Islet precursor cell (in vitro differentiated cells): ENCODE measurements at places on chromosomes 7 and 10.

GRCh38 chr7:84181628-84182027 lies 13.0 kb downstream of the SEMA3A start:
- no peak for DNase-seq

DNA sequence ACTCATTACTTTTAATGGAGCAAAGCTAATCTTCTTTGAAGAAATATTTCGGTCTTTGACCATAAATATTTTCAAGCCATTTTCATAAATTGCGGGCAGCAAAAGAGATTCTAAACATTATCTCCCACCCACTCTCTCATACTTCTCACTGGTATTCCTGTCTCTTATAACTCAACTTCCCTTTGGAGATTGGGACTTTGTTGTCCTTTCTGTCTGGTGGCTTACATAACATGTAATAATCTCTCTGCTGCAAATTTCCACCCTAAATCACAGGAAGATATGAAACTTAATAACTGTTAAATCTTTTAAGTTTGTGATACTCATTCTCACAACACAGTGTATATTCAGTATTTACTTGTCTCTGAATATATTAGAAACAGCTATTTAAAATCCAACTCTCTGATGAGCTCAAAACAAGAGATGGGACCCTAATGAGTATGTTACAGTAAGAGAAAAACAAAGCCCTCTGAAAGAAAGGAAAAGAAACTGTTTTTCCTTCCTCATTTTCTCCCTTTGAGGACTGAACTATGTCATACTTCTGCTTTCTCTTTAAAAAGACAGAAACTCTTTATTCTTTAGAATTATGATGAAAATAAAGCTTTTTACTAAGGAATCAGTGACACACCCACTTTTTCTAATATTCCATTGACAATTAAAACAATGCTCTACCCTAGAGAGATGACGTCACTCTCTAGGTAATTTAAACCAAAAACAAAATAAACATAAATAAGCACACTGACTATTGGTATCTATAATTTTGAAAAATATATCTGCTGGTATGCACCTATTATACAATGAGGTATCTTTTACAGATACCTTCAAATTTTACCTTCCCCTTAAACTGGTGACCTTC lies 14.7 kb downstream of the CALCR start:
- DNase-seq = no peak

DNA sequence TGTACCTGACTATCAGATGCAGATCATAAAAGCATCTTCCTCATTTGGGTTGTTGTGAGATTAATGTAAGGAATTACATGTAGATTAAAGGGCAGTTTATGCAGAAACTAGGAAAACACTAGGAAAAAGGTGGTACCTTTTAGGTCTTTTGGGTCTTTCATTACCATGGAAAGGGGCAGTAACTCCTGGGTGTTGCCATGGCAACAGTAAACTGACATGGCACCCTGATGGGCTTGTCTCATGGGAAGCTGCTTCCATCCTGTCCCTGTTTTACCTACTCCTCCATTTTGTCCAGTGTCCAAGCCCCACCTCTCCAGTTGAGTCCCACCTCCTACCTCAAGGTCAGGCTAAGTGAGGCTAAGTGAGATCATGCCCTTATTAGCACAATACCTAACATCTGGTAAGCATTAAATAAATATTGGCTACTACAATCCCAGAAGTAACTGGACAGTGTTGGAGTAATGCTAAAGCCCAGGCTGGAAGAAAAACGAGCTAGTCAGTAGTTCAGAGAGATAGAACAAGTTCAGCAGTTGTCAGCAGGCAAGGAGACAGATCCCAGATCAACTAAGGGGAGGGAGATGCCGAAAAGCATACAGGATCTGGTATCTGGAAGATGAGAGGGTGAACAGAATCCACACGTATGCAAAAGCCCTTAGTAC lies 240.0 kb upstream of the AUTS2 start:
- no peak for DNase-seq

GRCh38 chr7:157555944-157556641 lies 219.3 kb downstream of the DNAJB6 start:
- DNase-seq = peak; percentile 20

GRCh38 chr7:1210979-1211608 lies 21.6 kb upstream of the UNCX start:
- DNase-seq = no peak

DNA sequence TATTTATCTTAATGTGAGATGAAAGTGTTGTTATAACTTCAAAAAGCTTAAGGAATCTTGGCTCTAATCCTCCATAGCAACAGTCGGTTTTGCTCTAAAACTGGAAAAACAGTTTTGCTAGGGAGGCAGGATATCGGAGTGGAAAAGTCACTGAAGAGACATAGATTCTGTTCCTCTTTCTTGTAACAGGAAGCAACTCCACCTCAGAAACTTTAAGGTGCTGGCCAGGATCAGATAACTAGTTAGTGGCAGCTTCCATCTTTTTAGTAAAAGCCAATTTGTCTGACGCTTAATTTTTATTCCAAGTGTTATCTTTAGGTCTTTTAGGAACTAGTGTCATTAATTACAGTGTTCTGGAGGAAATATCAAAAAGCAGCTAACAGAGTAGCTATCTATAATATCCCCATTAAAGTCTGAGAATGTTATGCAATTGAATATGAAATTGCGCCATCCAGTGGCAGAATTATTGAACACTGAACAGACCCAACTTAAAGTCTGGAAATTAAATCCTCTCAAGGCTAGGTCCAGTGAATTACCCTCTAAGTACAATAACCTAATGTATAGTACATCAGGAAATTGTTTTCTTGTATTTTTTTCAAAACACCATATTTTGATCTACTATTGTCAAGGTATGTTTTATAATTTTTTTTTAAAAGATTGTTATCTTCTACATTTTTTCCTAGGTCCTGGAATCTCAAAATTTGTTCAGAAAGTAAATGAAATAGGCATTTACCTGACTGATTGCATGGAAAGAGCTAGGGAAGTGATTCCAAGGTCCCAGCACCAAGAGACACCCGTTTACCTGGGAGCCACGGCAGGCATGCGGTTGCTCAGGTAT lies 65.9 kb upstream of the CC2D2B start:
- no peak for DNase-seq

- DNase-seq = peak; percentile 83
These were observed 37.3 kb downstream of the TWIST1 start for GRCh38 chr7:19080093-19080492.

DNA sequence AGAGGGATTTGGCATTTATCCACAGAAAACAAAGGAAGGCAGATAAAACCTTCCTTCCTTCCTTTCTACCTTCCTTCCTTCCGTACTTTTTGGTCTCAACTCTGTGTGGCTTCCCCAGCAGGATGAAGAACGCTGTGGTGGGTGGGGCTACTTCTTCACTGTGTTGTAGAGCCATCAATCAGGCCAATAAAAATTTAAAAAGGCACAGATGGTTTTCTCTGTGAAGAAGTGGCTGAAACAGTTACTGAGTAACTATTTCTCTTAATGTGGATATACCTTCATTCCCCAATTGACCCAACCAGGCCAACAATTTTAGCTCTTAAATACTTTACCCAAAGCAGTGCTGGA lies 75.8 kb downstream of the ZNF92 start:
- no peak for DNase-seq

DNA sequence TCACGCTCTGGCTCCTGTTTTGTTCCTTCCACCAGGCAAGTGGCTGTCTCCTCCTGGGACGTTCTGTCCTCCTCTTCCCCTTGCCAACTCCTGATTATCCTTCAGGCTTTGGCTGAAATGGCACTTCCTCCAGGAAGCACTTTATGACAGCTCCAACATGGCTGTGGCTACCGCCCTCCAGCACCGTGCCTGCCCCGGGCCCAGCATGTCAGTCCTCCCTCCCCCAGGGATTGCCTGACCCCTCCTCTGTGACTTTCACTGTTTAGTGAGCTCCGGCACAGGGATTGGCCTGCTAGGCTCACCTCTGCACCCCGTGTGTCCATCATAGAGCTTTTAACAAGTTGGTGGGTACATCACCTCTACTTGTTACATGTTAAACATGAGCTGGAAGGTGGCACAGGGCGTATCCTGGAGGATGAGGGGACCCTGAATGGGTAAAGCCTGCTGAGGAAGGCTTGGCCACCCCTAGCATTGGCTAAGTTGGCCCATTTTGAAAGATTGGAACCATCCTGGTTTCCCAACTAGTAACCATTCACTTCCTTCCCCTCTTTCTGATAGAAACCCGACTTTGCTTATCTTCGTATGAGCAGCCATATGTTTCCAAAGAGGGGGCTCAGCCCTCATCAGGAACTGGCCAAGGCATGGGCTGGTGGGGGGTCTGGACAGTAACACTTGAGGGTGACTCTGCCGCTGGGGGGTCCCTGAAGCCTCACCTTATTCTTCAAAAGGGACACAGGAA lies 10.5 kb upstream of the ADAMTS14 start:
- peak; percentile 58 for DNase-seq

DNA sequence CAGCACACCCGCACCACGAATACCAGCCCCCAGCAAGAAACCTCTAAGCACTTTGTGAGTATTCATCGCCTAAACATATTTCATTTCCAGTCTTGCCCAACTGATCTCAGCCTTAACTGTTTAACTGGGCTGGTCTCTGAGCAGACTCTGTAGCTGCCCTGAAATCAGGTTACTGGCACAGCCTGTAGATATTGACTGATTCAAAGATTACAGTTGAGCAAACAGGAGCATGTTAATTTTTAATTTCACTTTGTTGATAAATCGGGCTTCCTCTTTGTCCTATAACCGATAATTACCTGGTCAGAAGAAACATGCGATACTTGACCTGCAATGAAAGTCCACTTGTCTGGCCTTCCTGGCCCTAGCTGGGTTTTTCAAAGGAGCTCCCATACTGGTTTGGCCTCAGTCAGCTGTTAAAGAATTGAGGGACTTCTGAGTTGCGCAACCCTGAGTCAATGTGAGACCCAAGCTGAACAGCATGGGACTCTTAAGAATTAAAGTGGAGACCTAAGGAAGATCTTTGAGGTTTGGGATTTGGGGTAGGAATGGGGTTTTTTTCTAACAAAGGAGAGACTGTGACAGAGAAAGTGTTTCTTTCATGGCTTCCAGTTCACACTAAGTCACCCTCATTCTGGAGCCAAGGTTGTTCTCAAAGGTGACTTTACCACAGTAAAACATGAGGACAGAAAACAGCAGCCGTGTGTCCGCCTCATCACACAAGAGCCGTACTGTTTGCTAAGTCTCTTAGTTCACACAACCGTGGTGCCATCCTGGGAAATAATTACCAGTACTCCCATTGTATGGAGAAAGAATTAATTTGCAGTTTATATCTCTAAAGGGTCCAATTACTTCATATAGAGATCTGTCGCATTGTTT lies 75.9 kb downstream of the PPP1R3C start:
- no peak for DNase-seq

GRCh38 chr10:132100091-132100481 lies 34.3 kb downstream of the JAKMIP3 start:
- DNase-seq = peak; percentile 41

GRCh38 chr7:100706672-100707311 lies 871 bp downstream of the POP7 start:
- no peak for DNase-seq

- no peak for DNase-seq
These were observed 46.3 kb upstream of the DMBT1 start for GRCh38 chr10:122514045-122514840.
